ENCODE measurements at places on chromosomes 12 and 14.

GRCh38 chr12:128872303-128872702, 19.0 kb downstream of the GLT1D1 start:
- no peak for DNase-seq

GRCh38 chr12:71746974-71747611, 7.6 kb upstream of the RAB21 start:
- peak; percentile 10 for DNase-seq

DNA sequence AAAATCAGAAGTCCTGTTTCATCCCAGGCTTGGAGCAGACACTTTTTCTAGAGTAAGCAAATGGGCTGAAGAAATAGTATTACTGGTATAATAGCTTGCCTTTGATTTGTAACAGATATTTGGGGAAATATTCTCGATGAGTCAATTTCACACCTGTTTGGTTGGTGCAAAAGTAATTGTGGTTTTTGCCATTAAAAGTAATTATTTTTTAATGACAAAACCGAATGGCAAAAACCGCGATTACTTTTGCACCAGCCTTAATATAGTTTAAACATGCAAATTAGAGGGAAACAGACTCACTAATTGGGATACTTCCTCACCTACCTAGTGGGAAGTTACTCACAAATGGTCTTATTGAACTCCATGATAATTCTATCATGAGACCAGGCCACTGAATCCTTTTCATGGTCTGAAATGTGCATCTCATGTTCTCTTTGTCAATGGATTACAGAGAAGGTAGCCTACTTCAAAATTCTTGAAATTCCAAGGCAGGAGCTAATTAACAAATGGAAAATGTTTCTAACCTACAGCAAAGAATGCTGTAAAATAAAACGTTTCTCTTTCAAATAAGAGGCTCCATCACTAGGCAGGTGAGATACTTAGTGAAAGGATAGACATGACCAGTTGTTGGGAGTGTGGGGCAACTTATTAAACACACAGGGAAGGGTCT, 391.3 kb downstream of the EMP1 start:
- DNase-seq = no peak

DNA sequence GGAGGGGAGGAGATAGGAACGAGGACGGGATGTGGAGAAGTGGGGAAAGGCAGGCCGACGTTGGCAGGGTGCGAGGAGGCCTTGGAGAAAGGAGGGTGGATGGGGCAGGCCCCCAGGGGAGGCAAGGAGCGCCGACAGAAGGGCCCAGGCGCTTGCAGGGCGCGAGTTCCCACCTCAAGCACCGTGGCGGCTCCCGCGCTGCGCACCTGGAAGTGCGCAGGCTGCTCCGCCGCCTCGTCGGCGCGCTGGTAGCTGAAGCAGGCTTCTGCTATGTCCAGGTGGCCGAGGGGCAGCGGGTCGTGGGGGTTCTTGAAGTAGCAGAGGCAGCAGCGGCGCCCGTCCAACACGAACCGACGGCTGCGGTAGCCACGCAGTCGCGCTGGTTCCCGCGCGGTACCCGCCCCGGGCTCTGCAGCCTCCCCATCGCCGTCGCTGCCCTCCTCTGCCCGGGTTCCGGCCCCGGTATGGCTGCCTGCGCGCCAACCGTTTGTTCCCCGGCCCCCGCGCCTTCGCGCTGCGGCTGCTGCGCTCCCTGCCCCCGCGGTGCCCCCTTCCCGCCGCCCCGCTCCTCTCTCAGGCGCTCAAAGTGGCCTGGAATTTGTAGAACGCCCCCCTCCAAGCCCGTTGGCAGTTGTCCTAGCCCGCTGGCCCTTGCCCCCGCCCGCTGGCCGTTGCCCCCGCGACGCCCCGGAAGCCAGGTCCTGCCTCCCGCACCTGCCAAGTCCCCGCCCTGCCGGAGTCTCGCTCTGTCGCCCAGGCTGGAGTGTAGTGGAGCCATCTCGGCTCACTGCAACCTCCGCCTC, 1.1 kb upstream of the ACTR6 start:
- DNase-seq = peak; percentile 57
